Caco-2 (cell line): ENCODE measurements at places on chromosomes 5 and 9. TPM values are rescaled to one million over a fixed set of nuclear protein-coding genes. Genes with fewer than 3 reads are reported as not detected.

DNA sequence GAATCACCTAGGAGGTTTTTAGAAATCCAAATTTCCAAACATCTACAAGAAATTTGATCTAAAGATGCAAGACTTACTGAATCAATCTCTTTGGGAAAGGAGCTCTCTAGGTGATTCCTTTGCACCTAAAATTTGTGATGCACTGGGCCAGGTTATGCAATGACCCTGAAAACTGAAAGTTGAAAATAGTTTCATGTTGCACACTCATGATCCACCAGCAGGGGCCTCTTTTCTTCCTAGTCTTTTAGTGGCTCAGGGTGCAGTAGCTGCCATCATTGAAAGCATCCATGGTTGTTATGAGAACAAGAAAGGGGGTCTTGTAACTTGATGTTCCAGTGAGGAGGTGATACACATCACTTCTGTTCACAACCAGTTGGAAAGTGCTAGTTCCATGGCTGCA, 486.8 kb downstream of the PSAT1 start:
- no peak for DNase-seq

DNA sequence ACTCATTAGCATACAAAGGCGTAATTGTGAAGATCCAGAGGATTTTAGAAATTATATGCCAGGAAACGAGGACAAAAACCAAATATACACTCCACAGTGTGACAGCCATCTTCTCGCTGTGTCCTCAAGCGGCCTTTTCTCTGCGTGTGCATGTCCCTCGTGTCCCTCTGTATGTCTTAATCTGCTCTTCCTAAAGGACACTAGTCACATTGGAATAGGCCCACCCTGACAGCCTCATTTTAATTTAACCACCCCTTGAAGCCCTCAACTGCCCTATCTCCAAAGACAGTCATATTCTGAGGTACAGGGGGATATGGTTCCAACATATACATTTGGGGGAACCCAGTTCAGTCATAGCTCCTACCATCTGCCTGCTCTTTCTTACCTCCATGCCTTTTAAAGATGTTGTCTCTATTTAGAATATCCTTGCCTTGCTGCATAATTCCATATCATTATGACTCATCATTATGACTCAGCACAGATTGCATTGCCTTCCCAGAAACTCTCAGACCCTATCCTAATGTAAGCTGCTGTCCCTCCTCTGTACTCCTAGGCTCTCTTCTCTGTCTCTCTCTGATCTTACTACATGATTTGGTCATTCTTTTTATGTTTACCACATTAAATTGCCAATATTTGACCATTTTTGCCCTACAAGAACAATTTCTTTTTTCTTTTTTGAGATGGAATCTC, 210.9 kb downstream of the AOPEP start:
- DNase-seq: no peak

DNA sequence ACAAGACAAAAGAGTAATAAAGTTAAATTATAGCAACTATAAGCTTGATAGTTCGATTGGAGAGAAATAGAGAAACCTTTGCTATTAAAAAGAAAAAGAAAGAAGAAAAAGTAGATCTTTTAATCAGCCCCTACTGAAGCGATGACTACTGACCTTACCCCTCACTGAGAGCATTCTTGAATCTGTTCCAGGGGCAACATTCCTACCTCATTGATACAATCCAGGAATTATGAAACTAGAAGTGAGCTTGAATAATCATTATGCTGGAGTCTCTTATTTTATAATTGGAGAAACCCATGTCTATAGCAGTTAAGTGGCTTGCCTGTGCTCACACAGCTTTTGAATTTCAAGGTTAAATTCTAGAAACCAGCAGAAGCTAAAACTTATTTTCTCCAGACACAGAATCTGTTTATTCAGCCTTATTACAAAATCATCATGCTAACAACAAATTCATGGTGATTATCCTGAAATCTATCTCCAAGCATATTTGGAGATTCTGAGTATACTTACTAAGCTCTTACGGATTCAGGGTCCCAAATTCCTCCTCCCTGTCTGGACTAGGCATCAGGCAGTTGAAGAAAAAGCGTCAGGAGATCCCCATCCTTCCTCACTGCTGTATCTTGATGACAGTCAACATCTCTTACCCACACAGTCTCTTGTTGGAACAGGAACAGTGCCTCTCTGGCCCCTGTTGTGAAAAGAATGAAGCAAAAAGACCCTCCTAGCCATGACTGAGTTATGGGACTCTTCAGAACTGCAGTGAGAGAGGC, 547.6 kb upstream of the WWC1 start:
- DNase-seq: no peak

DNA sequence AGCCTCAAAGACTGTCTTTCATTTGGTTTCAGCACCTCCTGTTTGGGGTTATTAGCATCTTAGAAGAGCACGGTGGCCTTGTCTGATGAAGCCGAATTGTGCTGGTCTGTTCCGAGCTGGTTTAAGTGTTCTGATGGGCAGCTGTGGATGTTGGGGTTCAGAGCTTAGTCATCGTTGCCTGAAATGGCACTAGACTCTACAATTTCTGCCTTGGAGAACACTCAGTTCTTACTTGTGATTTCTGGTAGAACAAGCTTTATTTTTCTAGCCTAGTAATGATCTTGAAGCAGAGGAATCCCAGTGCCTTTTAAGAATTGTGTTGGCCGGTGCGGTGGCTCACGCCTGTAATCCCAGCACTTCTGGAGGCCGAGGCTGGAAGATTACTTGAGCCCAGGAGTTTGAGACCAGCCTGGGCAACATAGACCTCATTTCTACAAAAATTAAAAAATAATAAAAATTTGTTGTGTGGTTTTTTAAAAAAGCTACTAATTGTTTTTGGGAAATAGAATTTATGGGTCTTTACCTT, 7.8 kb downstream of the FBXW5 start:
- no peak for DNase-seq

GRCh38 chr5:45411971-45412612, 284.1 kb downstream of the HCN1 start:
- no peak for DNase-seq

Gene MEF2C
- total RNA-seq: 1.5 and 1.9 TPM in 2 replicates

GRCh38 chr5:74633695-74634094, 6.8 kb downstream of the ENC1 start:
- no peak for DNase-seq
